ENCODE measurements at places on chromosomes 16 and 17.

DNA sequence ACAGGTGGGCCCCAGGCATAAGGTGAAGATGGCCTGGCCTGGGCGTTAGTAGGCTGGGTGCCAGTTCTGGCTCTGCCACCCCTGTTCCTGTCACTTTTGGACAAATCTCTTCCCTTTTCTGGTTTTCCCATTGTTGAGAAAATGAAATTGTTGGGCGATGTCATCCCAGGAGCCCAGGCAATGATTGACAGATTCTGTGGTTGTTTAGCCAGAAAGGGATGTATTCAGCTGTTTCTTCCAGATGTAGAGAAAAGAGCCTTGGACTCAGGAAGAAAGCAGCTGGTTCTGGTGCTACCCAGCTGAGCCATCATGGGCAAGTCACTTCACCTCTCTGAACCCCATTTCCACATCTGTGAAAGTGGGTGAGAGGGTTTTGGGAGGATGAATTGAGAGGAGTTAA, 60.1 kb upstream of the MRTFB start:
- peak; percentile 9 for DNase-seq

DNA sequence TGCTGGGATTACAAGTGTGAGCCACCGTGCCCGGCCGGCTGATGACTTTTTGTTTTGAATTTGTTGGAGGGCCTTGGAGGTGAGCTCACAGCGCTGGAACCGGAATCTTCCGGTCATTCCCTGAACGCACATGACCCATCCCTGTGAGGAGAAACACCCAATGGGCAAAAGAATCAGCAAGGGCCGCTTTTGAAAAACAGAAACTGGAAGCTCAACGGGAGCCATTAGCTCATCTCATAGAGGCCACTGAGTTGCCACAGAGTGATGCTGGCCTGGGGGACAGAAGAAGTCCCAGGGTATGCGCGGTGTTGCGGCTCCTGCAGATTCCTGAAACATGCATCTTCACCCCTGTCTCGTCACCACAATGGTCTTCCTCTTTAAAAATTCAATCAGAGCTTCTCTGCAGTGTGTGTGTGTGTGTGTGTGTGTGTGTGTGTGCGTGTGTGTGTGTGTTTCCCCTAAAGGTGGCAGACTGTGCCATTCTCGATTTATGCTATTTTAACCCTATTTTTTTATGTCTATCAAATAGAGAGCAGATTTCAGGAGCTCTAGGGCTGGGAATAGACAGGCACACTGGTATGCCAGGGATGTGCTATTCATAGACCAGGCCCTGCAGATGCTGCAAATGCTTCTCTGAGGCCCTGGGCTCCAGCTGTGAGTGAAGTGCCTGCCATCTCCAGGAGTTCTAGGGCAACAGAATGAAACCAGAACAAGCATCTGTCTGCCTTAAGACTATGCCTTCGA, 68.3 kb downstream of the MARCHF10 start:
- no peak for DNase-seq

GRCh38 chr17:14067347-14067746, 2.0 kb upstream of the COX10 start:
- DNase-seq = no peak

DNA sequence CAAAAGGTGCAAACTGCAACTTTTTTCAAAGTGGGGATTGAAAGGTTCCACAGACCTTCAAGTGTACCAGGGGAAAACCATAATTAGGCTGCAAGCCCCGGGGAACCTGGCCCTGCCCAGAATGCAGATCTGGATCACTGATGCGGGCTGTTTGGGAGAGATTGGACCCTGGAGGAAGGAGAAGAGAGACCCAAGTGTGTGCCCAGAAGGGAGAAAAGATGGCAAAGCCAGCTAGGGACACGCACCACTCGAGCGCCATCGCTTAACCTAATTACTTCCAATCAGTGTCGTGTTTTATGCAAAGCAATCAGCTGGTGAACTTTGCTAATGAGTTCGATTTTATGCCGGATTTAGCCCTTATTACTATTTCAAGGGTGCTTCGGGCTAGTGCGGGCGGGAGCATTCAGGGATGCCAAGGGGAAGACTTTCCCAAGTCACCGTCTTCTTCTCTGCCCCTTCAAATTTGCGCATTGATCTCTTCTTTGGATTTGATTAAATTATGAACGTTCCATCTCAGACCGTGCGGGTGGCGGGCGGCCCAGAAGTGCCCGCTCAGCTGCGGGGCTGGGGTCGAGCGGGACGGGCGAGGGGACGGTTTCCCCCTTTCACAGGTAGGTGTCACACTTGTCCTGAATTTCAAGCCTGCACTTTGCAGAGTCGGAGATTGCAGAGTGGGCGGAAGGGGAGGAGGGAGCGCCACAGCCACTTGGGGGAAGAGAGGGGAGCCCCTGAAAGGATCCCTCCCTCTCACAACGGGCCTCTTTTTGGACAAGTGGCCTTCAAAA, 4.0 kb downstream of the IRX5 start:
- no peak for DNase-seq

DNA sequence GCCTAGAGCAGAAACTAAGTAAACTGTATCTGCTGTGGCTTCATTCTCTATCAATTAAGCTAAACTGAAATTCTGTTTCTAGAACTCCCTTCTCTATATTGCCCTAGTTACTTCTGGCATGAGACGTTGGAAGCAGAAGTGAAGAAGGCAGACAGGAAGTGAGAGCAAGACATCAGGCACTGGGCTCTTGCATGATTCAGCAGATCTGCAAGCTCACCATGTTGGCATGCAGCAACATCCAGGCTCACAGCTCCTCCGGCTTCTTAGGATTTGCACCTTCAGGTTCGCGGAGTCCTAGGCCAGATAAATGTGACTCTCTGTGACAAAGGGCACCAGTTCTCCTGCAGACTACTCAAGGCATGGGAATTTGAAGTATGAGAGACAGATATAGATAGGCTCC, 148.3 kb downstream of the CDH8 start:
- no peak for DNase-seq

DNA sequence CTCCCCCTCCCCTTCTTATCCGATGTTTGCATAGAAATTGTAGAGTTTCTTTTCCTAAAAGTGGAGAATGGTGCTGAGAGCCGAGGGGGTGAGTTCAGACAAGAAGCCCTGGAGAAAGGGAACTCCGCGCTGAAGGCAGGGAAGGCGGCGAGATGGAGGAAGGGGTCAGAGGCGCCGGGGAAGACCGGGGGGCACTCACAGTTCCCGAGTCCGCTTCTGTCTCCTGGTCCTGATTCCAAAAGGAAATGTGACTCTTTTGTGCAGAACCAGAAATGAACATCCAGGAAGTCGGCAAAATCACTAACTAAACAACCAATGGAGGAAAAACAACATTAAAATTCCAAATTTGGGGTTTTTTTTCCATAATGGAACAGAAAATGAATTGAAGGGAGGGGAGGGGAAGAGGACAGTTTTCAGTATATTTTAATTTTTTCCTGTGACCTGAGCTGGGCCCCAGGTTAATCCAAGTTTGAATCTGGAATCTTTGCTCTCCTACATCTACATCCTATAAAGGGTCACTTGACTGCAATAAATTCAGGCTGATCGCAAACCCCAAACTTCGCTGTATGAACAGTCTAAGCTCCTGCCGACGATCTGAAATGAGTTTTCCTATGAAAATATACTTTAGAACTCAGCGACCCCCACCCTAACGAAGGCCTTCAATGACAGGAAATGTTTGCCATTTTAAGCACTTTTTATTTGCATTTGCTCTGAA, 252.3 kb downstream of the C16orf95 start:
- no peak for DNase-seq

DNA sequence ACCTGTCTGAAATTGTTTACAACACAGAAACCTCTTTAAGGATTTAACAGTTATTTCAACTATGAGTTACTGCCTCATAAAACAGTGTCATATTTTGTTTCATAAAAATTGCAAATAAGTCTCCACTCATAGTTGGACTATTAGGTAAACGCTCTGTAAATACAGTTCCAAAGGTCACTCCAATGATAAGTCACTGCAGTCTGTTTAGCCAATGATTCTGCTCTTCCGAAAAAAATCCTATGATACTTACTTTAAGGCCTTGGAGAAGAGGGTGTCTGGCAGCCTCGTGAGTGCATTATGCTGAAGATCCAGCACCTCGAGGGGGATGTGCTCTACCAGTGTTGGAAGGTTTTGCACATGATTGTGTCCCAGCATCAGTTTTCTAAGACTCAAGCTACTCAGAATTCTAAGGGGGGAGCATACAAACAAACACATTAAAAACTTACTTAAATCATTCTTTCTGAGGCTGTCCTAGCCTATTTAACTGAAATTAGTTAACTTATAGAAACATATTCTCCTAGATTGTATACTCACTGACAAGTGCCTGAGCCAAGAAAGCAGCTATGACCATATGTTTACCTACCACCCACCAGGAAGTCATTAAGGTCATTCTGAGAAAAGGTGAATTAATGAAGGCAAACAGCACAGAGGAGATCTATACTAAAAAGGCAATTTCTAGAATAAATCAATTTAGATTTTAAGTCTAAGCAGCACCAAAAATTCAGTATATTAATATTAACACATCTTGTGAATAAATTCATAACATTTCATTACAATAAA, 41.1 kb downstream of the MARVELD3 start:
- DNase-seq = no peak

- peak; percentile 53 for DNase-seq
These were observed 20.5 kb downstream of the EFTUD2 start for GRCh38 chr17:44878627-44879221.

GRCh38 chr16:84020353-84020752, 22.2 kb downstream of the SLC38A8 start:
- no peak for DNase-seq

DNA sequence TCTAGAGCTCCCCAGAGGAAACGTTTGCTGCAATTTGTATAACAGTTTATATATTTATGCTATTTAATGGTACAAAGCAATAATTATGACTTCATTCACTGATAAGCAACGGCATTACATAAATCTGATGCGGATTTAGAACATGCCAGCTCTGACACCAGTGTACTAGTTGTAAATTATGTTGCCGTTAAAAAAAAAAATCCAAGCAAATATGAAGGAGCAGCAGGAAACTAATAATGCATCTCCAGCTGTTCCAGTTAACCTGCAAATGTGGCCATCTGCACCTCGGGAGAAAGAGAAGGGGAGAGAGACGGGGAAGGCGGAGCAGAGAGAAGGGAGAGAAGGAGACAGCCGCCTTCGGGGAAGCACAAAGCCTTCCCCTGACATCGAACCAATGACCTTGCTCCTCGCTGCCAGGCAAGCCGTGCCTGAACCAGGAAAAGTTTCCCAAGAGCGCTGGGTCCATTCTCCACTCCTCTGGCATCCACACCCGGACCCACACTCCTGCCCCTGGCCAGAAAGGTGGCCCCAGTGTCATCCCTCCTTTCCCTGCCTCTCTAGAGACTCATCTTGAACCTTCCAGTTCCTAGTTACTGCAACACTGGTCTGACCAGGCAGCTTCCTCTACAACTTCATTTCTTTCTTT, 174.8 kb downstream of the C16orf78 start:
- DNase-seq = no peak

DNA sequence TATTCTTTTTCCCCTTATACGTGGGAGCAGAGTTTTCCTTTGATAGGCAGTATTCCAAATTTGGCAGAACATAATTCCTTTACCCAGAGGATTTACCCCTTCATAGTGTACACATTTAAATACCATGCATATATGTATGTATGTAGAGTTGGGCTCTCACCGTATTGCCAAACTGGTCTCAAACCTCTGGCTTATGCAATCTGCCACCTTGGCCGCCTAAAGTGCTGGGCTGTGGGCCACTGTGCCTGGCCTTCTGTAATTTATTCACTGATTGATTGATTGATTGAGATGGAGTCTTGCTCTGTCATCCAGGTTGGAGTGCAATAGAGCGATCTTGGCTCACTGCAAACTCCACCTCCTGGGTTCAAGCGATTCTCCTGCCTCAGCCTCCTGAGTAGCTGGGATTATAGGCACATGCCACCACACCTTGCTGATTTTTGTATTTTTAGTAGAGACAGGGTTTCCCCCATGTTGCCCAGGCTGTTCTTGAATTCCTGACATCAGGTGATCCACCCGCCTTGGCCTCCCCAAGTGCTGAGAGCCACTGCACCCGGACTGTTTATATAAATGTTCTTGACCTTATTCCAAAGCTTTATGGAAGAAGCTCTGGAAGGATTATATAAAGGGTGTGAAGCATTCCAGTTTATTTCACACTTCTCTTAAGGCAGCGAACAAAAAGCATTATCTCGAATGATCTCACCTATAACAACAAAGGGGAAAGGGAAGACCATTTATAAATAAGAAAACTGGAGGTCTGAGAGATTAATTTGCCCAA, 14.9 kb downstream of the GLG1 start:
- DNase-seq = no peak

- no peak for DNase-seq
These were observed 13.6 kb downstream of the PIMREG start for GRCh38 chr17:6457688-6458459.

- no peak for DNase-seq
These were observed 13.6 kb downstream of the LGALS9 start for GRCh38 chr17:27644586-27644985.

- DNase-seq = no peak
These were observed 46.3 kb downstream of the COG7 start for GRCh38 chr16:23406546-23407240.

DNA sequence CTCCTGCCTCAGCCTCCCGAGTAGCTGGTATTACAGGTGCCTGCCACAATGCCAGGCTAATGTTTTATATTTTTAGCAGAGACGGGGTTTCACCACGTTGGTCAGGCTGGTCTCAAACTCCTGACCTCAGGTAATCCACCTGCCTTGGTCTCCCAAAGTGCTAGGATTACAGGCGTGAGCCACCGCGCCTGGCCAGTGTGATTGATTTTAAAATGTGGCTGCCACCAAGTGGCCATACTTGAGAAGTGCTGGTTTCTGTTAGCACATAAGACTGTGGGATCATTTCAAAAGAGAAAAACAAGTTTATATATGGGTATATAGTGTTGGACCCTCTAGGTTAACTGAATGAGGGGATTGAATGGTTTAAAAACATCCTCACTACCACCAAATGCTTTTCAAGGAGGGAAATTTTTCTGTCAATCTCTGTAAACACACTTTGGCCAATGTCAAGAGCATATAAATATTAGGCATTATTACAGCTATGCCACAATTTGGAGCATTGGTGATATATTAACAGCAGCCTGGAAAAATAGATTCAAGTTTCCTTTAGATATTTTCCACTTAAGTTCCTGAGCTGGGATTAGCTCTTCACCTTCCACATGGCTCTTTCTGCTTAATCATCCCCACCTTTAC, 13.5 kb upstream of the DHRS13 start:
- peak; percentile 61 for DNase-seq

- DNase-seq = no peak
These were observed 172.0 kb downstream of the AXIN2 start for GRCh38 chr17:65389426-65389825.

GRCh38 chr17:46818316-46818928, at the start of gene WNT3:
Gene WNT3, minus strand, starts transcription at chr17:46818692. Its CDS starts 95 bp downstream, at chr17:46818597.
- no peak for DNase-seq

GRCh38 chr17:79789943-79790804, 6.7 kb downstream of the CBX8 start:
- DNase-seq = no peak

Measured in fibroblast of lung (primary cell).